ENCODE measurements at places on chromosomes 13 and 19.

DNA sequence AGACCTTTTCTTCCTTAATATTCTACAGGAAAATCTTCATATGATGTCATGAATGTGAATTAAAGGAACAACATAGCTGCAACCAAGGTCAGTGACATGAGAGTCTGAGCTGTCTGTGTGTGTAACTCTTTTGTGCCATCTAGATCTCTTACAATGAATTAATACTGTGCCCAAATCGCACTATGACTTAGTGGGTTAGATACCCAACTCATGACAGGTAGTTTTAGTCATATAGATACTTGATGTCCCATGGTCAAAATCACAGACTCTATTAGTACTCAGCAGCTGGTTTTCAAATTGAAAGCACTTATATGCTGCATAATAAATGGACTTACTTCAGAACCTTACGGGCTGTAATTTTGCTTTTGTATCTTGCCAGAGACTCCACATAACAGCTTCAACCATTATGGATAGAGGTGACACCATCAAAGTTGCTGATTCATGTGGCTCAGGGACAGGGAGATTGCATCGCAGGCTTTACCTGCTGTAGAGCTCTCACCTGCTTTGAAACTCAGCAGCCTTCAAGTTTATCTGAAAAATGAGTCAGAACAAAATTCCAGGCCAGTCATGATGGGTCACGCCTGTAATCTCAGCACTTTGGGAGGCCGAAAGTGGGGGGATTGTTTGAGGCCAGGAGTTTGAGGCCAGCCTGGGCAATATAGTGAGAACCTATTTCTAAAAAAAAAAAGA lies 12.3 kb upstream of the ZNF283 start:
- no peak for ATAC-seq

- ATAC-seq = no peak
Measured at GRCh38 chr13:99542788-99543406, 41.6 kb downstream of the TM9SF2 start.

- ATAC-seq = no peak
Measured at GRCh38 chr13:106859533-106859904, 291.6 kb upstream of the ARGLU1 start.

DNA sequence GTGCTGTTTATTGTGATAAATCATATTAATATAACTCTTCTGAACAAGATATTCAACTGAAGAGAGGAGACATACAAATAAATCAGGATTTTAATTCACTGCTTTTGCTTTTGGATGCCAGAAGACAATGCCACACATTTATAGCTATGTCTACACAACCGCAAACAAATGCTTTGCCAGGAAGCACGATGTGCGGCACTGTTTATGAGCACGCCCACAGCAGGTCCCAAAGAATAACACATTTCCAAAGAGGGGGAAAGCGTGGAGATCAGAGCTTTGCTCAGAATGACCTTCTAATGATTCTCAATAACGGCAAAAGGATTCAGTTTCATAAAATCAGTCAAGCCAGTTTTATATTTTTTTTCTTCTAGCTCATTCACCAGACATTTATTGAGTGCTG lies 16.7 kb downstream of the FAM216B start:
- ATAC-seq = no peak
